ENCODE measurements at places on chromosomes 16 and 17. TPM values are rescaled to one million over a fixed set of nuclear protein-coding genes. Genes with fewer than 3 reads are reported as not detected.

Gene CFAP97D1
- not detected for total RNA-seq

DNA sequence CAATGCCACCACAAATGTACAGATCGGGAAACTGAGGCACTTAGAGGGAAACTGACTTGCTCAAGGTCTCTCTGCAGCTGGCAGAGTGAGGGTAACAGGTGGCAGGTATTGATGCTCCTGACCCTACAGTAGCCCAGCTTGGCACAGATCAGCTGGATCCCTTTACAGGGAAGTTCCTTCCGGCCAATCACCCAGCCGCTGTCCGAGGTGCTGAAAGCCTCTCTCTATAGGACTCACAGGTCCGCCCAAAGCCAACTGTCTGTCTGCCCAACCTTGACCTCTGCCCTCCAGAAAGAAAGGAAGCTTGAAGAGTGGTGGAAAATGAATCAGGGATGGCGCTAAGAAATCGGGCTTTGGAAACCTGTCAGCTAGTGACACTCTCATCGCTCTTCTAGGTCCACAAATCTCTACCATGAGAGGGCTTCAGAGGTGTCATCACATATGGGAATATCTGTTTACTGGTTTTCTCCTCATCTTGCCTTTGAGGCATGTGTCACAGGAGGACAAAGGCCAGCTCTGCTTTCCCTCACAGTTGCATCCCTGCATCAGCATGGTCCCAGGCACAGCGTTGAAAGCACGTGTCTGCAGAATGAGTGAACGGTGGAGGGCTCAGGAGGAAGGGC, 246.2 kb downstream of the KATNIP start:
- DNase-seq = peak; percentile 17

DNA sequence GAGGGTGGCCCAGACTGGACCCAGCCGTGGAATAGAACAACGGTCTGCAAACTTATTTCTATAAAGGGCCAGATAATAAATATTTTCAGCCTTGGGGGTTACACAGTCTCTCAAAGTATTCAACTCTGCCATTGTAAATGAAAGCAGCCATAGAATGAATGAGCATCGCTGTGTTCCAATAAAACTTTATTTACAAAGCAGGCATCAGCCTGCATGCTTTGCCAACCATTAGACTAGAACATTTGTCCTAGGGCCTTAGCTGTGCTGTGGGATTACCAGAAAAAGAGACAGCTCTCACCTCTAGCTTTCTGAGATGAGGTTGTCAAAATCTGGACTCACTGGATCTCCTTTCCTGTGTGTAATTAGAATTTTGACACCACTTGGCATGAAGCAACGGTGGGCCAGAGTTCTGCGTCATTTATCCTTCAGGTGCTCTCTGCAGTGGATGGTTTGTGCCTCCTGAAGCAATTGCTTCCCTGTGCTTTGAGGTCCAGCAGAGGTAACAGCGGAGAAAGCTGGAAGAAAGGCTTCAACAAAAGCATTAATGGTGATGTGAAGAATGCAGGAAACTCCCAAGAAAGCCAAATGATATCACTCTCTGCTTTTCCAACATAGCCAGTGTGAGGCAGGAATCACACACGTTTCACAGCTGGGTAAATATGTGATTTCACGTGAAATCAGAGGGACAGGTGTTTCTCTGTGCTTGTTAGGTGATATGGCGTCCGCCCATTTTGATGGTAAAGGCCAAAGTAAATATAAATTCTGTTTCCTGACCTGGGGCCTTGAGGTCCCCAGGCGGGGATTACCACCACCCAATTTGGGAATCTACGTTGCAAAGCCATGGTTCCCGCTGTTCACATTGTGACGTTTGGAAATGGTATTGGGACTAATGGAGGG, 148.4 kb downstream of the PITPNC1 start:
- no peak for DNase-seq

GRCh38 chr16:57883953-57884654, 81.8 kb upstream of the KIFC3 start:
- no peak for DNase-seq

Gene CSH2
- not detected for total RNA-seq

Gene ZG16
- not detected for total RNA-seq

Gene SRCIN1
- not detected for total RNA-seq

Gene TBX4
- total RNA-seq = not detected

- peak; percentile 59 for DNase-seq
Observed at GRCh38 chr17:2634361-2634960, 41.0 kb downstream of the PAFAH1B1 start.

GRCh38 chr16:84941921-84942320, 69.4 kb downstream of the ZDHHC7 start:
- DNase-seq = peak; percentile 83

DNA sequence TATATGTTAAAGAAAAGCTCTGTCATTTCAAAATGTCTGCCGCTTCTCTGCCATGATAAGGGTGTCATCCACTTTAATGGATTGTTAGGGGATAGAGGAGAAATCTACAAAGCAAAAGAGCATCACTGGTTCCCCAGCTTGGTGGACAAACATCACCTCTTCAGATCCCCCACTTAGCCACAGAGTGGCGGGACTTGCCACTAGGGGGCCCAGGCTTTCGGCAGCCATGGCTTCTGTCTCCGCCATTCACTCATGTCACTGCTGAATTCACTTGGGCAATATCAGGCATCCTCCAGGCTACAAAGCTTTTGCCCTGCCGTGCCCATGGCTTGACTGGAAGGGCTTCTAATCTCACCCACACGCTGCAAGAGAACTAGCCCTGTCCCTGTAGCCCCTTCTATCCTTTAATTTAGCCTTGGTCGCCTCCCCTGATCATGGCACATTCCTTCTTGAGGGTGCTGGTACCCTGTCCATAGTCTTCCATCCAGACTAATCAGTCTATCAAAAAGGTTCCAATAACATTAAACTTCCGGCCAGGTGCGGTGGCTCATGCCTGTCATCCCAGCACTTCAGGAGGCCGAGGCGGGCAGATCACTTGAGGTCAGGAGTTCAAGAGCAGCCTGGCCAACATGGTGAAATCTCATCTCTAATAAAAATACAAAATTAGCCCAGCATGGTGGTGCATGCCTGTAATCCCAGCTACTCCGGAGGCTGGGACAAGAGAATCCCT, 34.7 kb downstream of the SBK1 start:
- peak; percentile 36 for DNase-seq

Gene DPEP3
- total RNA-seq = not detected

Gene HOXB2
- 11.1 TPM for total RNA-seq

DNA sequence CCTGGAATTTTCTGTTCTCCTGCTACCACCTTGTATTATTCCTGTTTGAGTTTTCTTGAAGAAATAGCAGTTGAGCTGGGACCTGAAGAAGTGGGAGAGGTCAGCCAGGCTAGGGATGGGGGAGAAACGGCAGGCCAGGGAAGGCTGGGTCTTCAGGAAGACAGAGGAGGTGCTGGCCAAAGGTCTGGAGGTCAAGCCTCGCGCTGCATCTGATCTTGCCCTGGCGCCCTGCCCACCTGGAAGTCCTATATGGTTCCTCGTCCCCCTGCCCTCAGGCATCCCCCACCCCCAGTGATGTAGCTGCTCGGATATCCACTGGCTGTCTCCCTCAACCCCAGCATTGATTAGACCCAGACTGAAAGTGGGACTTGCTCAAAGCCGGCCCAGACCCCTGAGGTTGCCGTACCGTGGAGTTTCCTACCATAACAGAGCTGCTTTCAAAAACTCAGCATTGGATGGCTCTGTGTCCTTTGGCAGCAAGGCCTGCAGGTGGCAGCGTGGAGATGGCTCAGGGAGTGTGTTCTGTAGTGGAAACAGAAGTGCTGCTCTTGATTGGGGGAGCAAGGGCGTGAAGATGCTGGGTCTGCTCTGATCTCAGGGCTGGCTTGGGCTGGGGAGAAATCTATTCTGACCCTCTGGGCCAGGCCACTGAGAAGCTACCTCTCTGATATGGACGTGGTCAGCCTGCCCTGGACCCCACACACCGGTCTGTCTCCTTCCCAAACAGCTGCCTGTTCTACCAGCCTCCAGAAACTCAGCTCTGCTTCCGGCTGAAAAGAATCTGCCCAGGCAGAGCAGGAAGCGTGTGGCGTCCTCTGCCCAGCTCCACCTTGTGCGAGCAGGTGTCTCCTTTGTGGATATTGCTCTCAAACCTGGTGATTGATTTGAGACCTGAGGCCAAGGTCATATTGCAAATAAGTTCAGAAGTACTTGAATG, 107.0 kb upstream of the CACNG5 start:
- peak; percentile 57 for DNase-seq

DNA sequence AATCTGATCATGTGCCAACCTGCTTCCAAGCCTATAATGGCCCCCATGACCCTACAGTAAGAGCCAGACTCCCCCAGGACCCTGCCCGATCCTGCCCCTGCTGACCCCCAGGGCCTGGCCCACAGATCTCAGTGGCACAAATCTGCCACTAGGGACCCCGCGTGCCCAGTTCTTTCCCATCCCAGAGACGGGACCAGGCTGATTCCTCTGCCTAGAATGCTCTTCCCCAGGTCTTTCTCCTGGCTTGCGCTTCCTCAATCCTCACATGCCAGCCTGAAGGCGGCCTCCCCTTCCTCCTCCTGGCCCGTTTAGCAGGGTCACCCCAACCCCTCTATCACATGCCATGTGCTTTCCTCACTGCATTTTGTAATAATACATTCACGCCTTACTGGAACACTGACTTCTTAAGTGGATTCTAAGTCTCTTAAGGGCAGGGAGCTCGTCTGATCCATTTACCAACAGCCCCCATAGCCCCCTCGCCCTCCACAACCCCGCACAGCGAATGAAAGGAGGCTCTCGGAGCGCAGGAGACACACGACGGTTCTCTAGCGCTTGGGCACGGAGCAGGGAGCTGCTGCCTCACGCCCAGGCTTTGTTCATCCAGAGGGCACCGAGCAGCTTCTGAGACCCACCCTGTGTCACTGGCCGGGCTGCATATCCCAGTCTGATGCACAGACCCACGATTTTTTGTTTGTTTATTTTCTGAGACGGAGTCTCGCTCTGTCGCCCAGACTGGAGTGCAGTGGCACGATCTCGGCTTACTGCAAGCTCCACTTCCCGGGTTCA, 1.2 kb downstream of the TRIM65 start:
- DNase-seq = no peak

GRCh38 chr16:70570967-70571570, 47.5 kb downstream of the SF3B3 start:
- DNase-seq = no peak

DNA sequence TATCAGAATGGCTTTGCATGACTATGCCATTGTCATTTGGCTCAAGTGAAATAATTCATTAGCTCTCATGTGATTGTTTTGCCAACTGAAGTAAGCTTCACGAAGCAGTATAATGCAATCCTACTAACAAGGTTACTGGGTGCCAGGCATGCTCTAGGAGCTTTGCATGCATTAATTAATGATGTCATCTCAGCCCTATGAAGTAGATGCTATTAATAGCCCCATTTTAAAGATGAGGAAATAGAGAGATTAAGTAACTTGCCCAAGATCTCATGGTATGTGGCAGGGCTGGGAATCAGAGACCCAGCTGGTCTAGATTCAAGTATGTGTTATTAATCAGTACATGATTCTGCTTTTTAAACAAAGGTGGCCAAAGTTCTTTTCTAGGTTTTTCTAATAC, 14.1 kb downstream of the KRT39 start:
- DNase-seq = peak; percentile 15

Gene TMC7
- total RNA-seq = 1.5 TPM

DNA sequence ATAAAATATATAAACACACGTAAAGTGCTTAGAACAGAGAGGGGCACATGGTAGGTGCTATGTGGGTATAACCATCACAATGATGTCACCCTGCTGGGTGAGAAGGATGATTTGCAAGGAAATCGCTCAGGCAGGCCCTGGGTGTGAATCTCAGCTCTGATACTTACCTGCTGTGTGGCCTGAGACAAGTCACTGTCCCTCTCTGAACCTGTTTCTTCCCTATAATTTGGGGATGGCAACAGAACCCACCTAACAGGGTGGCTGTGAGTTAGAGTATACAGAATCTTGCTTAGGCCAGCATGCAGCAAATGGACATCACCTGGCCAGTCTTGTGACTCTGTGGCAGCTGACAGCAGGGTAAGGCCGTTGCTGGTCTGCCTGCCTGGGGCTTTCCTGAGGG, 36.6 kb upstream of the ALKBH5 start:
- no peak for DNase-seq

DNA sequence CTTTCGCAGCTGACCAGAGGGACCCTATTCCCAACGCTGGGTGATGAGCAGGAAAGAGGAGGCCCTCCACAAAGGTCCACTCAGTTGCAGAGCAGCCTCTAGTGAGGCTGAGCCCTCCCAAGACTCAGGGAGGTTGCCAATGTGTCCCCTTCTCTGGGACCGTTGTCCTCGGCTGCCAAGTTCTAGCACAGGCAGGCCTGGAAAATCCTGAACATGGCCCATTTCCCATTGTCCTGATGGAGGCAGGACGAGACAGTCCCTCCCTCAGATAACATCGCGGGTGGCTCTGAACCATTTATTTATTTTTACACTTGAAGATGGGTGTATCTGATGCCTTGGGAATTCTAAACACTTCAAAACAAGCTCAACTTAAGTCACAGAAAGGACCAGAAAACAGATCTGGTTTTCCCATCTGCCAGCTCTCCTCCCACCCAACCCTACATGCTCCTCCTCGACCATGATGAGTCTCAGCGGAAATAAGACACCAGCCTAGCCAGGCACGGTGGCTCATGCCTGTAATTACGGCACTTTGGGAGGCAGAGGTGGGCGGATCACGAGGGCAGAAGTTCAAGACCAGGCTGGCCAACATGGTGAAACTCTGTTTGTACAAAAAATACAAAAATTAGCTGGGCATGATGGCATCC, 12.8 kb downstream of the CDIP1 start:
- no peak for DNase-seq

Gene ZNF688
- 3.1 TPM for total RNA-seq

DNA sequence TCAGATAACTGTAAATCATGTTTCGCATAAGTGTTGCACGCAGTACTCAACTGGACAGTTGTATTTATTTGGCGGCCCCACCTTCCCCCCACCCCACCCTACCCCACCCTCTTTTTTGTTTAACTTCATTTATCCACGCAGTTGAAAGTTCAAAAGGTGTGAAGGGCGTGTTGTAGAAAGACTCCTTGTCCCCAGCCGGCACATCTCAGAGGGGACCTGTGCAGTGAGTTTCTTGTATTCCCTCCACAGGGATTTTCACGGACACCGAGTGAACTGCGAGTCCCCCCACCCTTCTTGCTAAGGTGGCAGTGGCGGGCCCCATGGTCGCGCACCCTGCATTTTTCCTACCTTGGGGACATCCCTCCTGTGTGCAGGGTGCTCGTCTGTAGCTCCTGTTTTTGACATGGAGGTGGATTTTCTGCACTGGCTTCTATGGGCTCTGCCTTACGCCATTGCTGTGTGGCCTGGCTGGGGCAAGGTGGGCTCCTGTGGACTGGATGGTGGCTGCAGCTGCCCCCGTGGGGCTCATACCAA, 36.2 kb downstream of the ADCY7 start:
- no peak for DNase-seq

Gene ACSM2A
- not detected for total RNA-seq

GRCh38 chr16:82675300-82675699, 48.5 kb downstream of the CDH13 start:
- DNase-seq = no peak

Gene SLC5A10
- 0.10 TPM for total RNA-seq

Gene MFAP4
- total RNA-seq = 122 TPM

DNA sequence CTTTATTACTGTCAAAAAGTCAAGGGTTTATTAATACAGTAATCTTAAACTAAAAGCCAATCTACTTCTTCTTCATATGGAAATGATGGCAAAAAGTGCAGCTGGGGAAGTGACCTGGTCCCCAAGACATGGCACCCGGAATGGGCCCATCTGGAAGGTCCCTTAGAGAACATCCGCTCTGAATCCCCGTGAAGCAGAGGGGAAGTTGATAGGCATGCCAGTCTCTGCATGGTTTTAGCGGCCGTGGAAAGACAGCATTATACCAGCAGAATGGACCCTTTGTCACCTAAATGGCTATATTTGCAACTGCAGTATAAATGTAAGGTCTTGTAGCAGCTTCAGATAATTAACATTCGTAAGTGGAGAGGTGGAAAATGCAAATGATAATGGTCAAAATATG, 32.4 kb downstream of the COTL1 start:
- no peak for DNase-seq

Measured in H4 (cell line).